Activated naive CD8-positive, alpha-beta T cell treated with anti-CD3 and anti-CD28 coated beads, Interleukin-2, amount 50 U/mL, for 24 hours (primary cell): ENCODE measurements at places on chromosomes 4 and X.

- H3K27ac ChIP-seq, result no peak overlapping the region
- peaks cover 4% of the 10 kb centered on the region for H3K27me3 ChIP-seq
- no peaks in the 10 kb centered on the region for H3K36me3 ChIP-seq
These were observed 27.9 kb upstream of the ZCCHC12 start for GRCh38 chrX:118795528-118796280.

GRCh38 chr4:88737307-88737941, 39.8 kb upstream of the NAP1L5 start:
- peak overlapping the region; percentile 60 for H3K4me3 ChIP-seq
- H3K27ac ChIP-seq, result no peak overlapping the region
- peaks cover 16% of the 10 kb centered on the region for H3K4me1 ChIP-seq
- peak; percentile 14 for DNase-seq
- H3K27me3 ChIP-seq, result no peaks in the 10 kb centered on the region
- no peaks in the 10 kb centered on the region for H3K36me3 ChIP-seq

DNA sequence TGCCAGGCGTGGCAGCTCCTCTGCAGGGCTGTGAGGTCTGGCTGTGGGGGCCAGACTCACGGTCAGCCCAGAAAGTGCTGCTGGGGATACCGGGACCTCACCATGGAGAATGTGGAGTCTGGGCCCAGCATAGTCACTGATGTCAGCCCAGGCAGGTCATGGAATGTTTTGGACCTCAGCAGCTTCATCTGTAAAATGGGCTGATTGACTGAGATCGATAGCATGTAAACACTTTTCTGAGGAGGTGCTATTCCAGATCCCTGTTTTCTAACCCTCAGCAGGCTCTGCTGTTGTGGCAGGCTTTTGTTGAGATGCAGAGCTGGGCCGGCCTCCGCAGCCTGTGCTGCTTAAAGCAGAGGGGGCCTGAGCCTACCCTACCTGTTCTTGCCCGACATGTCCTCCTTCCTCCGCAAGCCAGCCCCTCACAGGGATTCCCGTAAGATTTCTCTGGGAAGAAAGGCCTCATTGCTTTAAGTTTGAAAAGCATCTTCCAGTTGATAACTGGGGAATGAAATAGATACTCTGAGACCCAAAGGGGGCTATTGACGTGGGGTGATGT, 38.3 kb upstream of the HGFAC start:
- H3K36me3 ChIP-seq, result no peaks in the 10 kb centered on the region
- no peak overlapping the region for H3K4me3 ChIP-seq
- H3K4me1 ChIP-seq, result no peaks in the 10 kb centered on the region
- H3K27me3 ChIP-seq, result no peaks in the 10 kb centered on the region
- no peak overlapping the region for H3K27ac ChIP-seq

DNA sequence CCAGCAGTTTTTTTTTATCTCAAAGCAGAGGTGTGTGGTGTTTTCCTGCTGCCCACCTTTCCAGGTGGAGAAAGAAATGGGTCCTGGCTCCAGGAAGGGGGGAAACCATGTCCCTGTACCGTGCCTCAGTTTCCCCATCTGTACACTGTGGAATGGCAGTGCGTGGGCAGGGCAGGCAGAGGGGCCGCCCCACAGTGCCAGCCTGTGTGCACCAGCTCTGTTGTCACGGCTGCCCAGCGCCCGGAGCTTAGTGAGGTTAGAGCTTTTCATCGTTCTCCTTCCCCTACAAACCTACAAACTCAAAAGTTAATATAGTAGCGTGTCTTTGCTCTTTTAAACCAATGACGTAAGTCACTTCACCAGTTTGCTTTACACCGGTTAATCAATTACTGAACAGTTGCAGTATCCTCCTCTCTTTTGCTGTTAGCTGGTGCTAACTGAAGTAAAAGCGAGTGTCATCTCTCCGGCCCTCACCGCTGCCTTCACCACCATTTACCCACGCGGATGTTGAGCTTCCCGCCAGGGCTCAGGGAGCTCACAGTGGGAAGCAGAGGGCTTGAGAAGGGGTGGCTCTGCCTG, 114.8 kb upstream of the ADRA2C start:
- no peak overlapping the region for H3K4me3 ChIP-seq
- no peaks in the 10 kb centered on the region for H3K4me1 ChIP-seq
- no peak overlapping the region for H3K27ac ChIP-seq
- DNase-seq, result no peak
- no peaks in the 10 kb centered on the region for H3K36me3 ChIP-seq

DNA sequence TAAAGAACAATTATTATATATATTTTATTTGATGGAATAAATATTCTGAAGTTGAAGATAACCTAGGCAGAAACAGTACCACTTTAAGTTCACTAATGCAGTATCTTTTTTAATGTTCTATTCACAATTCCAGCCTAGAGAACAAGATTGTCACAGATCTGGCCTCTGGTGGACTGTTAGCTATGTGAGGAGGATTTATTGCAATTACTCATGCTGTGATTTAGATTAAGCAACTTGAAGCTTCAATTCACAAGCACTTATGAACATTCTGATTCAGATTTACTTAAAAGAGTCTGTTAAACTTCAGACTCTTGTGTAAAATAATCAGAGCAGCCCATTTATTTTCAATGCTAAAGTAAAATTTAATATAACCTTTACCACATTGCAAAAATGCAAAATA, 1489.8 kb downstream of the STIM2 start:
- no peak overlapping the region for H3K4me3 ChIP-seq
- no peaks in the 10 kb centered on the region for H3K36me3 ChIP-seq
- H3K27ac ChIP-seq, result no peak overlapping the region
- no peaks in the 10 kb centered on the region for H3K27me3 ChIP-seq
- DNase-seq, result no peak
- no peaks in the 10 kb centered on the region for H3K4me1 ChIP-seq

DNA sequence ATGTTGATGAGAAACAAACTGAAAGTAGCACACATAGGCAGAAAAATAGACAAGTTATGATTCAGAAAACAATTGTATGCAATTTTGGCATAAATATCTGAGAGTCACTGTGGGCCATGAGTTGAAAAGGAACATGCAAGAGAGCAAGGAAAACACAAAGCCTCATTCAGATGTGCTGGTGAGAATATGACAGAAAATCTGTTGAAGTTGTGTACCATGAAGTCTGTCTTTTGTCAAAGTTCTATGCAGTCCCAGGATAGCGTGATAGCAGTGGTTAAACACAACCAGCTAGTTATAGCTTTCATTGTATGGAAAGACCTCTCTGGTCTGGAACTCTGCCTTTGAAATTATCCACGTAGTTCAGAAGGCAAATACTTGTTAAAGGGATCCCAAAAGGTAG, 53.0 kb downstream of the TMEM154 start:
- no peak overlapping the region for H3K27ac ChIP-seq
- H3K4me3 ChIP-seq, result no peak overlapping the region
- no peaks in the 10 kb centered on the region for H3K4me1 ChIP-seq
- H3K36me3 ChIP-seq, result peaks cover 4% of the 10 kb centered on the region
- no peak for DNase-seq

GRCh38 chr4:129546531-129546930, 450.6 kb downstream of the C4orf33 start:
- H3K36me3 ChIP-seq, result no peaks in the 10 kb centered on the region
- no peaks in the 10 kb centered on the region for H3K27me3 ChIP-seq
- H3K4me3 ChIP-seq, result no peak overlapping the region
- no peaks in the 10 kb centered on the region for H3K4me1 ChIP-seq

DNA sequence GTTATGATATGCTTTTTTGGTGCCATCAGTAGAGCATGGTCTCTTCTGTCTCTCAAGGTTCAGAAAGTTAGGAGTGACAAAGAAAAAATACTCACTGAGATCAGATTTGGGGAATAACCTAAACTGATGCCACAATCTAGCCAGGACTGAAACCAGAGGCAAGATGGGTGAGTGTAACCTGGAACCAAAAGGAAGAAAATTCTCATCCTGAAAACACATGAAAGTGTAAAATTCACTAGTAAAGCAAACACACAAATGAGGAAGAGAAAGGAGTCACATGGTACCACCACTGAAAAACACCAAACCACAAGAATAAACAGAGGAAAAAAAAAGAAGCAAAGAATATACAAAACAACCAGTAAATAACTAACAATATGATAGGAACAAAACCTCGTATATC, 96.4 kb downstream of the ANXA10 start:
- peaks cover 2% of the 10 kb centered on the region for H3K4me1 ChIP-seq
- no peak overlapping the region for H3K4me3 ChIP-seq
- DNase-seq, result no peak
- H3K27me3 ChIP-seq, result no peaks in the 10 kb centered on the region
- H3K27ac ChIP-seq, result peak overlapping the region; percentile 20
- no peaks in the 10 kb centered on the region for H3K36me3 ChIP-seq

- no peaks in the 10 kb centered on the region for H3K36me3 ChIP-seq
- no peak overlapping the region for H3K27ac ChIP-seq
- no peak overlapping the region for H3K4me3 ChIP-seq
- H3K4me1 ChIP-seq, result no peaks in the 10 kb centered on the region
These were observed 209.3 kb downstream of the GPC3 start for GRCh38 chrX:133776072-133776471.

GRCh38 chr4:55399581-55399980, 3.8 kb downstream of the TMEM165 start:
- peaks cover 43% of the 10 kb centered on the region for H3K4me1 ChIP-seq
- no peaks in the 10 kb centered on the region for H3K27me3 ChIP-seq
- no peak for DNase-seq
- H3K4me3 ChIP-seq, result peak overlapping the region; percentile 97
- peaks cover 53% of the 10 kb centered on the region for H3K36me3 ChIP-seq

DNA sequence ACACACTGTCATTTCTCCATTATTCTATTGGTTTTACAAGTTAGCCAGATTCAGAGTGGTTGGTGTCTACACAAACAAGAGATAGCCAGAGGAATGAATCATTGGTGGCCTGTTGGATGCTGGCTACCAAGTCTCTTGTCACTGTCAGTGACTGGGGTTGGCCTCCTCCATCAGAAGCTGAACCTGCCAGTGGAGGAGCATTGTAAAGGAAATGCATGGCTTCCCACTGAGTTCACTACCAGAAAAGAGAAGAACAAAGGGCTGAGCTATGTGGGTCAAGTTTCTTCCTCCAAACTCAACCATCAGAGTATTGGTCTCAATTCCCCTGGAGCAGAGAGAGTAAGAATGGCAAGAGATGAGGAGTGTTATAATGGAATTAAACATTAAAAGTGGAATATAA, 26.5 kb upstream of the ANKRD50 start:
- no peak for DNase-seq
- no peak overlapping the region for H3K4me3 ChIP-seq
- no peaks in the 10 kb centered on the region for H3K4me1 ChIP-seq
- no peaks in the 10 kb centered on the region for H3K36me3 ChIP-seq

DNA sequence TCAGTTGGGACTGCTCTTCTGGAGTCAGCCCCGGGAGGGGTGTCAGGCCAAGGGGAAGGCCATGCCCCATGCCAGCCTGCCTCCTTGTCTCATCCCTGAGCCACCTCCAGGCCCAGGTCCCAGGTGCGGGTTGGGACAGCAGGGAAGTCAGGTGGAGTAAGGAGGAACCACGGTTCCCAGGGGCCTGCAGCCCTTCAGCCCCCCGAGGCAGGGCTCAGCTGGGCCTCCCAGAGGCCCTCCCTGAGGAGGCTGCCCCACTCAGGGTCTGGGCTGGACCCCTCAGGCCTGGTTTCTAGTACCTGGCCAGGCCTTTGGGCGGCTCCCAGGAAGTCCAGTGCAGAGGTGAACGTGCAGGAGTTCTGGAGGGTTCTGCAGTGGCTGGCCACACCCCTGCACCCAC, 23.4 kb upstream of the FGFR3 start:
- H3K36me3 ChIP-seq, result no peaks in the 10 kb centered on the region
- no peak overlapping the region for H3K27ac ChIP-seq
- H3K27me3 ChIP-seq, result peaks cover 9% of the 10 kb centered on the region
- H3K4me3 ChIP-seq, result no peak overlapping the region
- no peak for DNase-seq

GRCh38 chr4:19472666-19473065, 779.0 kb upstream of the SLIT2 start:
- H3K4me3 ChIP-seq, result no peak overlapping the region
- H3K36me3 ChIP-seq, result no peaks in the 10 kb centered on the region
- no peaks in the 10 kb centered on the region for H3K4me1 ChIP-seq
- no peak overlapping the region for H3K27ac ChIP-seq
- no peaks in the 10 kb centered on the region for H3K27me3 ChIP-seq

DNA sequence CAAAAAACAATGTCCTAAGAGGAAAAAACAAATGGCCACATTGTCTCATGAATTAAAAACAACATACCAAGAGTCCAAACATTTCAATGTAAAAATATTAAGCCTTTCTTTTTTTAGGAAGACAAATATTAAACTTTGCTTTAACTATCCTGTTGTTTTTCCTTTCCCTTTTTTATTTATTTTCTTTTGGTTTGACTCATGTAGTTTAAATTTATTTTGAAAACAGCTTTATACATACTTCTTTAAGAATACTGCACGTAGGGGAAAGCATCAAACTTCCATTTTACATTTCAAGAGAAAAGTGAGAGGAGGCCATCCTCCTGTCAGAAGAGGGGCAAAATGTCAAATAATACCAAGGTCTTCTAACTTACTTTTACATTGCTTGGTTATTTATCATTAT, 8.7 kb downstream of the GAB1 start:
- H3K4me3 ChIP-seq, result no peak overlapping the region
- H3K27me3 ChIP-seq, result peaks cover 20% of the 10 kb centered on the region
- H3K36me3 ChIP-seq, result no peaks in the 10 kb centered on the region
- DNase-seq, result no peak
- H3K27ac ChIP-seq, result no peak overlapping the region

DNA sequence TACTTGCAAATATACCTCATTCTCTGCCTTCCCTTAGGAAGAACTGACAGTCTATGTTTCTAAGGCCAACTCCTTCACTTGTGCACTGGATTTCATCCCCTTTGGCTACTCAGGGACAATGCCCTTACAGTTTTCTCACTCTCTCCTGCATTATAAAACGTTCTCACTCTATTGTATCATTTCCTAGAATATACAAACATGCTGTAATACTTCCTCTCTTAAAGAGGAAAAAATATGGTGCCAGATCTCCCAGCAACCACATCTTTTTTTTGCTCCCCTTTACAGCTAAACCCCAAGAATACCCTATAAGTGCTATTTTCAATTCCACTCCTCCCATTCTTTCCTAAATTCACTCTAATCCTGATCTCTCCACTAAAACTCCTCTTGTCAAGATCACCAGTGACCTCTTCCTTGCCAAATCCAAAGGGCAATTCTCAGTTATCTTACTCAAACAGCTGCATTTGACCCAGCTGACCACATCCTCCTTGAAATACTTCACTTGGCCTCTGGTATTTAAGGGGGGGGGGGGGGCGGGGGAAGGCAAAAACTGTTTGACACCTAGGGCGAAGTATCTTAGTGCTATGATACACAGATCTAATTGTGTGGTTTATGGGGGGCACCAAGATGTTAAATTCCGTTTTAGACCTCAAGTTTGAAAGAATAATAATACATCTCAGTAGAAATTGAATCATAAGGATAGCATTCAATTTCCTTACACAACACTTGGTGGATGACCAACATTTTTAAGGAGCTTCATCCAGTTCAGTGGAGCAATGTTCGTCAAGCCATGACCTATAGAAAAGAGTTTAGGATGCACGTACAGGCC, 1.6 kb downstream of the RCHY1 start:
- H3K27ac ChIP-seq, result peak overlapping the region; percentile 74
- H3K27me3 ChIP-seq, result no peaks in the 10 kb centered on the region
- H3K36me3 ChIP-seq, result peaks cover 27% of the 10 kb centered on the region
- no peak overlapping the region for H3K4me3 ChIP-seq
- H3K4me1 ChIP-seq, result peaks cover 42% of the 10 kb centered on the region

GRCh38 chr4:189129044-189129694, 811.5 kb upstream of the FRG1 start:
- no peaks in the 10 kb centered on the region for H3K4me1 ChIP-seq
- no peak for DNase-seq
- no peak overlapping the region for H3K27ac ChIP-seq
- no peak overlapping the region for H3K4me3 ChIP-seq
- no peaks in the 10 kb centered on the region for H3K36me3 ChIP-seq
